NCI-H774 (cell line): ENCODE measurements at places on chromosomes 1 and 21.

DNA sequence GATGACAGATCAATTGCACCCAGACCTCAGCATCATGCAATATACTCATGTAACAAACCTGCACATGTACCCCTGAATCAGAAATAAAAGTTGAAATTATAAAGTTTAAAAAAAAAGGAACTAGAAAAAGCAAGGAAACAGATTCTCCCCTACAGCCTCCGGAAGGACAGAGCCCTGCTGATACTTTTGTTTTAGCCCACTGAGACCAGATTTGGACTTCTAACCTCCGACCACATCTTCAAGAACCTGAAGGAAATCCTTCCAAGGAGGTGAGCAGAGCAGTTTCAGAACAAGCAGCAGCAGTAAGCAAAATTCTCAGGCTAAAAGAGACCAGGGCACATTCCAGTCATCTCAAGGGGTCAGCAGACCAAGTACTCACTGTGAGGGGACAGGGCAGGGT lies 54.5 kb downstream of the TM2D1 start:
- DNase-seq = no peak

DNA sequence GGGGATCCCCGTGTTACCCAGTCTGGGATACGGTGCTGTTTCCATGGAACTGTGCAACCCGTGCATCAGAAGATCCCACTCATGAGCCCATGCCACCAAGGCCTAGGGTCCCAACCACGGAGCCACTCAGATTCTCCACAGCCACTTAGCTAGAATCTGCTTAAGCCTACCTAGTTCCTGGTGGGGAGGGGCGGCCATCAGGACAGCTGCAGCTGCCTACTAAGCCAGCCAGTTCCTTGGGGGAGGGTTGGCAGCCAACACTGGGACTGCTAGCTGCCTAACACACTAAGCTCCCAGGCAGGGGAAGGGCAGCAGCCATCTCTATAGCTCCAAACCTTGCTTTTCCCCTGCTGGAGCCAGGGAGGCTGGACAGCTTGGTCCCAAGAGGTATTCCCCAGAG lies 549.2 kb upstream of the BRINP3 start:
- DNase-seq = no peak

DNA sequence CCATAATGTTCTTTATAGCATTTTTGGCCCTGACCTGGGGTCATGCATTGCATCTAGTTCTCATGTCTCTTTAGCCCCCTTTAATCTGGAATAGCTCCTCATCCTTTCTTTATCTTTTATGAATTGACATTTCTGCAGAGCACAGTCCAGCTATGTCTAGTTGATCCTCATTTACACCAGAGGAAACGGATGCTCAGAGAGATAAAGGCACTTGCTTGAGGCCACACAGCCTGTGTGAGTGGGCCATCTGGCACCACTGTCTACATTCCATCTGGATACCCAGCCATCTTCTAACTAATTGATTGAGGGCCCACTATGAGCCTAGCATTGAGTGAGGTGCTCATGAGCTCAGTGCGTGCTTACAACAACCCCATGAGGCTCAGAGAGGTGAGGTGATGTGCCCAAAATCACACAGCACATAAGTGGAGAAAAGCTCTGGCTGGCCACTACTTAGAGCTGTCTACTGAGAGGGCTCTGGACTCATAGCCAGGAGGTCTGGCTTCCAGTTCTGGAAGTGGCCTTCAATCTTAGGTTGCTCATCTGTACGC lies 3.5 kb downstream of the HPCA start:
- no peak for DNase-seq

DNA sequence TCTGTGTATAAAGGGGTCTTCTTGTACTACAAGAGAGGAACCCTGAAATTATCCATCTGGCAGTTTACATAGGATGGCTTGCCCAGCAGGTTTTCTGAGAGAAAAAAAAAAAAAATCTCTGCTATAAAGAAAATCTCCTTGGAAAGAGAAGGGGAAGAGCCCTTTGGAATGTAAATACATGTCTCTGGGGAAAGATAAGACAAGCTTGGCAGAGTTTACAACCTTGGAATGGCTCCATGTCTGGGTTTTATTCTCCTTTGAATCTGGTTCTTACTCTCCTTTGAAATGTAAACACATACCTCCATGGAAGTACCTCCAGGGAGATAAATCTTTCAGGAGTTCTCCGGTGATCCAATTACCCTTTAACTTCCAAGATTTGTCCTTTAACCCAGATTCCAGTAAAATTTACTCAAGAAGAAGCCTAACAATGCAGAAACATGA lies 45.1 kb upstream of the DNAH14 start:
- DNase-seq = no peak

DNA sequence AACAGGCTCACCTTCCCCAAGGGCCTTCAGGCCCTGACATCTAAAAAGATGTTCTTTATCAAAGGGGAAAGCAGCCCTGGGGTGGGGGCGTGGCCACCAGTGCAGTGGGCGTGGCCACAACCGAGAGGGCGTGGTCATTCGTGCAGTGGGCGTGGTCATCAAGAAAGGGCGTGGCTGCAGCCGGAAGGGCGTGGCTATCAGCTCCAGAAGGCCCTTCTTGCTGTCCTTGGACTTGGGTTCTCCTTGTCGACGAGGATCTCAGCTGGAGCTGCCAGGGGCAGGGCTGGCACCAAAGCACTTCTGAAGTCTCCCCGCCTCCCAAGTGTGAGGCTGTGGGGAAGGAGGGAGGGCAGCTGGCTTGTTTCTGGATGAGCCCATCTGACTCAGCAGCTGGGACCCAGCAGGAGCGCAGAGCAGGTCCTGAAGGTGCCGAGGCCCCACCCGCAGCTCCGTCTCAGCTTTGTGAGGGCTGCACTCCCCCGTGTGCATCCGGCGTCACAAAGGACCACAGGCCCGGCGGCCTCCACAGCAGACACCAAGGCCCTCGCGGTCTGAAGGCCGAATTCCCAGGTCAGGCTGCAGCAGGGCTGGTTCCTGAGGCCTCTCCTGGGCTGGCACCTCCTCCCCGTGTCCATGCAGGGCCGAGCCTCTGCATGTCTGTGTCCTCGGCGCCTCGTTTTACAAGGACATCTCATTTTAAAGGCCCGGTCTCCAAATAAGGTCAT lies 12.8 kb downstream of the PDE9A start:
- DNase-seq = no peak

DNA sequence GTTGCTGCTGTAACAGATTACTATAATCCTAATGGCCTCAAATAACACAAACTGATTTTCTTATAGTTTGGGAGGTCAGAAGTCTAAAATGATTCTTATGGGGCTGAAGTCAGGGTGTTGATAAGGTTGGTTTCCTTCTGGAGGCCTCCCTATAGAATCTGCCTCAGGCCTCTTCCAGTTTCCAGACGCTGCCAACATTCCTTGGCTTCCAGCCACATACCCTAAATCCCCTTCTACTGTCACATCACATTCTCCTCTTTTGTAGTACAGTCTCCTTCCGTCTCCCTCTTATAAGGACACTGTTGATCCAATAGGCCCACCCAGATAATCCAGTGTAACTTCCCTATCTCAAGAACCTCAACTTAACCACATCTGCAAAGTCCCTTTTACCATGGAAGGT lies 145.3 kb upstream of the NCAM2 start:
- DNase-seq = no peak

GRCh38 chr1:31101147-31101502 lies 35.6 kb upstream of the PUM1 start:
- peak; percentile 23 for DNase-seq

DNA sequence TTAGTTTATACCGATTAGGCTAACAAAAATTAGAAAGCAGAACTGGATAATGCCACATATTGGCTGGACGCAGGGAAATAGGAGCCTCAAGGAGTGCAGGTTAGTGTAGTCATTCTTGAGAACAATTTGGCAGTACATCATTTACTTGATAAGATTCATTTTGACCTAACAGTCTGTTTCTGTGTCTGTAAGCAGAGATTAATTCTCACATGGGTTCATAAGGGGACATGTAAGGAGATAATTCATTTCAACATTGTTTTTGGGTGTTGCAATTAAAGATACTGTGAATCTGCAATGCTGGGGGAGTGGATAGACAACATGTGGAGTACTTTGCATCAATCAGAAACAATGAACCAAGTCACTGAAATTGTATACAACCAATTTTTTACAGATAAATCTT lies 32.0 kb downstream of the AGO3 start:
- no peak for DNase-seq

GRCh38 chr1:25774921-25775771 lies 24.8 kb upstream of the SELENON start:
- DNase-seq = no peak

DNA sequence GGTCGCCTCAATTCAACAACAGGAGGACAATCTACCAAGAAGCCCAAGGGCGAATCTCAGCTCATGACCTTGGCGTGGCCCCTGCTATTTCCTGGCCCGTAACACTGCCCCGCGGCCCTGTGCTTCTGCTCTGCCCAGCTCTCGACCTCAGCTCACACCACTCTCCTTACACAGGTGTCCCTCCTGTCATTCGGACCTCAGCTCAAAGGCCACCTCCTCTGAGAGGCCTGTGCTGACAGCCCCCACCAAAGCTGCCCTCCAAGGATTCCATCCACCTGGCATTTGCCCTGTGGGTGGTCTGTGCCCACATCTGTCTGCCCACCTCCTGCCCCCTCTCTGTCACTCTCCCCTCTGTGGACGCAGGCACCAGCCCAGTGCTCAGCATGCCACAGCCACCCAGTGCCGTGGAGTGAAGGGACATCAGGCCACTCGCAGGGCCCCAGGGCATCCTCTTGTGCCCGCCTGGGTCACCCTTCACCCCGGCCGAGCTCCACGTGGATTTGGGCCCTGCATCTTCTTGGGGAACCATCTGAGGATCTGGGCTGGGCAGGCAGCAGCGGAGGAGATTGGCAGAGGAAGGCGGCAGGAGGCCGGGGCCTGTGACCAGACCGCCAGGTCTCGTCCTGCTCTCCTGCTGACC lies 70.3 kb downstream of the DHRS3 start:
- DNase-seq = no peak

DNA sequence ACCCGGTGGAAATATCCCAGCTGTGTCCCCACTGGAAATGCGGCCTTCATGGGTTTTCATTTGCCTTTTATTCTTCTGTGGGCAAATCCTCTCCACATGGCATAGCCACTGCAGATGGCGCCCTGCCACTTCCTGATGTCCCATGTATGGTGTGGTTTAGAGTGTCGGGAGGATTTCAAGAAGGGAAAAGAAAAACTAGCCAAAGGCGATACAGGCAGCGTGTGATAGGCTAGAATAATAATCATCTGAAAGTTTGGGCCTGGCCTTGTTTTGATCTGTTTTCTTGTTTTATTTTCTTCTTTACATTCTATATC lies 123.6 kb downstream of the PEX14 start:
- peak; percentile 2 for DNase-seq

DNA sequence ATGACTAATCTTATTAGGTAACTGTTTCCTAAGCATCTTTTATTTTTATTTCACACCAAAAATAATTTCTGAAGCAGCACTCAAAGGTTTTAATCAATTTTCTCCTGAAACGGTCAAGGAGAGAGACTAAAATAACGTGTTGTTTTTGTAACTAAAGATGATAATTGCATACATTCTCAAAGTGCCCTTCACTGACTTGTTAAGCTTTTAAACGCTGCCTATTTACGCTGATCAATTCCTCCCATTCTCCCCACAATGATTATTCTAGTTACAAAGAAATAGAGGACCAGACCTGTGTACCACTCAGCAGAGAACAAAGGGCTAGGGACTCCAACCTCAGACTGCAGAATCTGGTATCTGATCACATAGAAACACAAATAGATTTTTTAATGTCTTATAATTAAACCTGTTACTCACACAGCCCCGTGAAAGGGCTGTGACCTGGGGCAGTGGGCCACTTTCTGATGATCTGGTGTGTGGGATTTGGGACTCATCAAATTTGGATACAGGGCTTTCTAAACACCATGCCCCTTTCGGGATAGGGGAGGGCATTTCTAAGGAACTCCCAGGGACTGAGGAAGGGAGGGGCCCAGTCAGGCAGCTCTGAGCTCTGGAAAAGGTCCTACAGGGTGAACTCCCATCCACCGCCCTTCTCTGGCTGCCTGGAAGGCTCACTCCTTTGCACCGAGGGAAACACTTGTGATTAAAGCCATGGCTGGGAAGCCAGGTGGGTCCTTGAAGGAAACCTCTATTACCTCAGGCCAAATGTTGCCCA lies 65.2 kb downstream of the BCAR3 start:
- no peak for DNase-seq

DNA sequence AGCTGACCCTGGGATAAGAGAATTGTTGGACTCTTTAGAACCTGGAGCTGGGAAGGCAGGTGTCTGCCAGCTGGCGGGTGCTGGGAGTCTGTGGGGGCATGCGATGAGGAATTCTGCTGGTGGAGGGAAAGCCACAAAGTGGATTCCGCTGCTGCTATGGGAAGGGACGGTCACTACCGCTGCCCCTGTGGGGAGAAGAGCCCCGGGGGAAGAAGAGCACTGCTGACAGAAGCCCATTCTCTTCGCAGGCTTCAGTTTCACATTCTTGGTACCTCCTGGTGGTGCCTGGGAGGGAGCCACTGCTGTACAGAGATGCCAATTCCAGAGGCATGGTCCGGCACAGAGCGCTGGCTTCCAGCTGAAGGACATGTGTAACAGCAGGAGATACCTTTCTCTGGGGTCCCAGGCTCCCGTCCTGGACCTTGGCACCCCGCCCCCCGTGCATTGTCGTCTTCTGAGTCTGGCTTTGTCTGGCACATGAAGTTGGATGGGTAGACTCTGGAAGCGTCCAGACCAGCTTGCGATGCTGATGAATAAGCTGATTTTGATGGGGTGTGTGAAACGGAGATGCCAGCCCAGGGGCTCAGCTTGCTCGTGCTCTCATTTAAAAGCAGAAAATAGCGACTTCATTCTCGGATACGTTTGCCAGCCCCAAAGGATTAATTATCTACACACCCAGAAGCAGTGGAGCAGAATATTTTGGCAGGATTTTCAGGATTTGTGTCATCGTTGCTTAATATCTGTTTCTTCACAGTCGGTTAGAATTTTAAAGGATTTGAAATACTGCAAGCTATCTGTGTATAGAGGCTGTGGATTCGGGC lies 13.2 kb downstream of the PDXK start:
- DNase-seq = no peak

DNA sequence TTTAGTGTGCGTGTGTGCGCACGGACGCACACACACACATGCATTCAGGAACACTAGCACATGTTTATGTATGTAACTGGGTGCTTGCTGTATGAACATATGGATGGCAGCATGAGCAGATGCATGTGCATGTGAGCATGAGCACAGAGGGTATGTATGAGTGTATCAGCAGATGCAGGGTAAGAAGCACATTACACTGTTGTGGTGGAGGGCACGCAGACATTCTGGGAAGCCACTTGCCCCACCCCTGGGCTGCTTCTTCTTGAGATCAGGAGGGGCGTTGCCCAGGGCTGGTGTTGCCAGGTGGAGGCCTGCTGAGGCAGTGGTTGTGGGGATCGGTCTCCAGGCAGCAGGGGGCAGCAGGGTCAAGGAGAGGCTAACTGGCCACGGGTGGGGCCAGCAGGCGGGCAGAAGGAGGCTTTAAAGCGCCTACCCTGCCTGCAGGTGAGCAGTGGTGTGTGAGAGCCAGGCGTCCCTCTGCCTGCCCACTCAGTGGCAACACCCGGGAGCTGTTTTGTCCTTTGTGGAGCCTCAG lies 3.9 kb upstream of the P3R3URF start:
- DNase-seq = peak; percentile 52
